ENCODE measurements at places on chromosomes 5 and 9. TPM values are rescaled to one million over a fixed set of nuclear protein-coding genes. Genes with fewer than 3 reads are reported as not detected.

The FGF18 gene
- 3.1 TPM for total RNA-seq

DNA sequence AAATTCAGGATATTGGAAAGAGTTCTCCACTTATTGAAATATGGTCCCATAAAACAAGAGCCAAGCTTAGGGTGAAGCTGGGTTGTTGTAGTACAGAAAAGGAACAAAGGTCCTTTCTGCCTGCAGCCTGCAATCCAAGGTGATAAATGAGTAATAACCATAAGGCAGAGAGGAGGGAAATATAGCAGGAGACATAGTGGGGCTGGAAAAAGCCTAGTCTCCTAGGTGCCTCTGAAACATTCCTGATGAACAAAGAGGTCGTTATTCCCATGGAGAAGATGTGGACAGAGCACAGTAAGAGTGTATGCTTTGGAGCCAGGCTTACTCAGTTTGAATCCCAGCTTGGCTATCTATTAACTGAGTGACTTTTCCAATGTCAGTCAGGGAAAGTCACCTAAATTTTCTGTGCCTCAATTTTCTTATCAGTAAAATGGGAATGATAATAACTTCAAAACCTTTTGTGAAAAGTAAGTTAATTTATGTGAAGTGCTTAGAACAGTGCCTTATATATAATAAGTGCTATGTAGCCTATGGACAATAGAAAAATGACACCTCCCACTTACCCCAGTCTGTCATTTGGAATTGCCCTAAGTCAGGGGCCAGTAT, 110.8 kb upstream of the GRIN3A start:
- H3K4me1 ChIP-seq, result peaks cover 12% of the 10 kb centered on the region
- no peaks in the 10 kb centered on the region for H3K27me3 ChIP-seq
- no peak overlapping the region for H3K27ac ChIP-seq
- H3K36me3 ChIP-seq, result no peaks in the 10 kb centered on the region
- H3K4me3 ChIP-seq, result no peak overlapping the region

The MOB3B gene
- total RNA-seq, result 8.7 TPM

The WDR55 gene
- 25.5 TPM for total RNA-seq

GRCh38 chr5:135229122-135229521, 169.9 kb downstream of the MACROH2A1 start:
- peaks cover 11% of the 10 kb centered on the region for H3K4me1 ChIP-seq
- no peak overlapping the region for H3K4me3 ChIP-seq
- H3K36me3 ChIP-seq, result no peaks in the 10 kb centered on the region
- H3K27ac ChIP-seq, result no peak overlapping the region
- DNase-seq, result no peak

- no peaks in the 10 kb centered on the region for H3K4me1 ChIP-seq
- H3K27ac ChIP-seq, result no peak overlapping the region
- no peak for DNase-seq
- H3K27me3 ChIP-seq, result no peaks in the 10 kb centered on the region
- no peak overlapping the region for H3K4me3 ChIP-seq
These were observed 34.7 kb downstream of the LRSAM1 start for GRCh38 chr9:127485995-127486394.

GRCh38 chr5:115671939-115672338, 46.1 kb upstream of the TMED7 start:
- no peak for DNase-seq
- no peak overlapping the region for H3K4me3 ChIP-seq
- H3K36me3 ChIP-seq, result no peaks in the 10 kb centered on the region
- no peaks in the 10 kb centered on the region for H3K27me3 ChIP-seq
- H3K4me1 ChIP-seq, result no peaks in the 10 kb centered on the region

Measured in lung (tissue), 17 donors.